Nephron progenitor cell (in vitro differentiated cells): ENCODE measurements at places on chromosomes 1 and 21.

DNA sequence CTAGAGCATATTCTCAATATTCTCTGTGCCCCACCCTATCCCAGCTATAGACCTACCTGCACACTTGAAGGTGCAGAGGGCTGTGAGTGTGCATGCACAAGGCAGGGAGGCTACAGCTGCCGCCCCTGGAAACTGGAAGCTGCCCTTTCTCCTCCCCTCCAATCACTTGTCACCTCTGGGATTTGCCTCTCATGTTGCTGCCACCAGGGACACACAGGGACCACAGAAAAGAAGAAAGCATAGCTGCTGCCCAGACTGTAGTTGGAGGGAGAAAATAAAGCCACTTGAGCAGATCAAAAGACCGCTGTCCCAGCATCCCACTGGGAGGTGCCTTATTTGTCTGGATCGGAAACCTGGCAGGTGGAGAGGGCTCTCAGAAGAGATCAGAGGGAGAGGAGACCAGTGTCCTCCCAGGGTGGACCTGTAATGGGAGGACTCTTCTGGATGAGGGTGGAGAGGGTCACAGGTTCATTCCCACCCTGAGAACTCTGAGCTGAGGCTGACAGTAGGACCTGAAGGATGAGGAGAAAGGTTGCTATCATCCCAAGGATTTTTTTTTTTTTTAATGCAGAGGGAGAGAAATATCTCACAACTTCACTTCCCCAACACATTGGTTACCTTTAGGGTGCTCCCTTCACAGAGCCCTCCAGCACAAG, 7.6 kb upstream of the INPP5B start:
- peak; percentile 22 for DNase-seq

- DNase-seq, result no peak
These were observed 127.6 kb downstream of the DMRTB1 start for GRCh38 chr1:53586765-53587164.

- DNase-seq, result no peak
These were observed 11.1 kb downstream of the NOS1AP start for GRCh38 chr1:162080472-162081015.

- no peak for DNase-seq
These were observed 71.1 kb upstream of the DPT start for GRCh38 chr1:168799927-168800605.

GRCh38 chr21:42836767-42837301, 42.5 kb downstream of the WDR4 start:
- DNase-seq, result no peak

- no peak for DNase-seq
These were observed 72.5 kb downstream of the ANGPTL1 start for GRCh38 chr1:178798232-178798861.

GRCh38 chr1:191026828-191027227, 549.2 kb upstream of the BRINP3 start:
- DNase-seq, result no peak

DNA sequence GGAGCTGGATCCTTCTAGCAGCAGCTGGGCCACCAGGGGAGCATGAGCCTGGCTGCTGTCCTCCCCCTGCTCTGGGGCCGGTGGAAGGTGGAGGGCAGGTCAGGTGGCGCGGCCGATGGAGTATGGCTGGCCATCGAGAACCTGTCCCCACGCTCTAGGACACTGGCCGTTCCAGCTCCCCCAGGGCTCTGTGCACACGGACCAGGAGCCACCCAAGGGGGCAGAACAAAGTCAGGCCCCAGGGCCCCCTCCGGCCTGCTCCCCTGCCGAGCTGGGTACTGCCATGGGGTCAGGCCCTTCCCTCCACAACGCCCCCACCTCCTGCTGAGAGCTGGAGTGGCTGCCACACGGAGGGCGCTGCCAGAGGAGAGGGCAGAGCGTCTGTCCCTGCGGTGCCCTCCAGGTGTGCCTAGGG, 4.5 kb upstream of the PLCH2 start:
- DNase-seq, result no peak

GRCh38 chr1:70963374-70963773, 84.2 kb downstream of the PTGER3 start:
- no peak for DNase-seq

DNA sequence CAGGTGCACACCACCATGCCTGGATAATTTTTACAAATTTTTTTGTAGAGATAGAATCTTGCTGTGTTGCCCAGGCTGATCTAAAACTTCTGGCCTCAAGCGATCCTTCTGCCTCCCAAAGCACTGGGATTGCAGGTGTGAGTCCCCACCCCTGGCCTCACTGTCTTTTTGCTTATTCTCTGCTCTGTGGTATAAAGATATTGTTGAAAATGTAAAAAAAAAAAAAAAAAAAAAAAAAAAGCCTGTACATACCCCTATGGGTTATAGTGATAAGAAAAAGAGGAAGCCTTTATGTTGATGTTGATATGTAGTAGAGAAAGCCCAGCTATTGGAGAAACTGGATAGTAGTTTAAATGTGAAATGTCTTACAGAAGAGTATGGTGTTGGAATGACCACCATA, 125.8 kb downstream of the XPR1 start:
- DNase-seq, result no peak

DNA sequence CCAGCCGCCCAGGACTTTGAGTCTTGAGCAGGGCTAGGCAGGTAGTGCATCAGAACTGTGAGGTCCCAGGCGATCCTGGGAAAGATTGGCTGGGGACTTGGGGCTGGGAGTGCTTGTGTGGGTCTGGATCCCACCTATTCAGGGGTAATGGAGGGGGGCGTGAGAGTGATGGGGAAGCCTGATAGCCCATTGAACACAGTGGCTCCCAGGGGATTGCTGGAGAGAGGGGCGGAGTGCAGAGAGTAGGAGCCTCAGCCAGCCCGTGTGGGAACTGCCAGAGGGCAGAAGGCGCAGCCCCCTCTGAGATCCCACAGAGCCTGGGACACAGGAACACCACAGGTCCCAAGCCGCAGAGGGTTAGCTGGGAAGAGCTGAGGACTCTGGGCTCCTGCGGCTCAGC, 19.3 kb upstream of the PDZK1IP1 start:
- no peak for DNase-seq

- no peak for DNase-seq
These were observed 89.1 kb upstream of the IVNS1ABP start for GRCh38 chr1:185406006-185406690.

DNA sequence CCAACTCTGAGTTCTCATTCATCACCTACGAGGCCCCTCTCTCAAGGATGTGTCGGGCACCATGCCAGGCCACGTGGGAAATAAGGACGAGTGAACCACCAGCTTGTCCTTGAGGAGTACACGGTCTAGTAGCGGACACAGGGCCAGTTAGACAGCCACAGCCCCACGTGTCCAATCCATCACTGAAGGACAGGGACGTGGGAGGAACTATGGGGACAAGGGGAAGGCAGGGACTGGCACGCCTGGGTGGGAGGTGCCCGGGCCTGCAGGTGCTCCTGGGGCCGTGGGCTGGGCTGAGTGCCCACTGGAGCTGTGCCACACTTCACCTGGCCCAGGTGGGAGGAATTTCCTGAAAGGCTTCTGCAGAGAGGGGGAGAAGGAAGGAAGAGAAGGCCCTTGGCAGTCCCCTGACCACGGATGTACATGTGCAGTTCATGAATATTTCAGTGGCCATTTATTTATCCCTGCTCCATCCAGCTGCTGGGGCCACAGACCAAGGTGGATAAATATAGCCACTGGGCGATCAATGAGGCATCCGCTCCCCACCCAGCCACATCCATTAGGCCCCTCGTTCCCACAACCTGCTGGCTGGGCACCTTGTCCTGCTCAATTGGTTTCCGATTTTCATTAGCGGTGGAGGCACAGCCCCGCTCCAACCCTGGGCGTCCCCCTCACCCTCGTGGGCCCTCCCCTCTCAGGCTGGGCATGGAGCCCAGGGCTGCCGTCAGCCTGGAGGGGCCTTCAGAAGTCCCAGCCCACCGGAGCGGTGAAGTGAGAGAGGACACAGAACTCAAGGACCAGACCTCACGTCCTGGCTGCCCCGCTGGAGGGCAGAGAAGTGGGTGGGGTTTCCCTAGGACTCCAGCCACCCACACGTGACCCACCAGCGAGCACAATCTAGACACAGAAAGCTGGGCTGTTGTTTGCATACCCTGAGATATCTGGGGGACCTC, 59.5 kb downstream of the CASZ1 start:
- DNase-seq, result no peak

GRCh38 chr21:42840411-42841155, 38.8 kb downstream of the WDR4 start:
- no peak for DNase-seq

GRCh38 chr1:116368241-116368640, 4.8 kb upstream of the ATP1A1 start:
- DNase-seq, result no peak

DNA sequence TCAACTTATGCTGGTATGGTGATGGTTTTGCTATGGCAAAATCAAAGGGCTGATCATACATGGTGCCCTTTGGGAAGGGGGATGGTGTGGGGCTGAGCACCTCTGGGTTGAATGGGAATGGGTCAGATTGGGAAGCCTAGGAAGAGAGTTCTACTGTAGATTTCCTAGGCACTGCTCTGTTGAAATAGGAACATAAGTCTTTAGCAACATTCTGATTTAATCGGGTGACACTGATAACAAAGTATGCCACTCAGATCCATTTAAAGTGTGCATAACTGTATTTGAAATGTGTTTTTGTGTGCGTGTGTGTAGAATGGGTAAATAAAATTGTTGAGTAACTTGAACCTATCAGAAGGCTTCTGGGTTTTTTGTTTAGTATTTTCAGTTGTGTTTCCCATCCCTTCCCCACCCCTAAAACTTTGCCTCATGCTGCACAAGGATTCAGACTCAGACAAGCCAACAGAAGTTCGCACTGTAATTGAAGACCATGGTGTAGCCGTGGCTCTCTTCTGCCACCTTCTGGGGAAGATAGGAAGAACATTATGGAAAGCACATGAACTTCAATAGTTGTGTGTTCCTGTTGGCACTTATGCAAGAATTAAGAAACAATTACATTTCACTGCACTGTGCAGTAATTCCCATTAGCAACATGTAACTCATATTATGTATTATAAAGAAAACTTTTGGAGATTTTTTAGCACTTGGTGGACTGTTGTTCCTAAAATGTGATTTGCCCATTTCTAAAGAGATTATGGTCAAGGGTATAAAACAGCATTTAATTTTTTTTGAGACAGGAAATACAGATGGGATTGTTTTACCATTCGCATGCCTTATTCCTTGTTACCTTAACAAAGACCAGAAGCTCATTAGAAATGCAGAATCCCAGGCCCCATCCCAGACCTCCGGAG, 10.9 kb upstream of the C4BPB start:
- peak; percentile 64 for DNase-seq

DNA sequence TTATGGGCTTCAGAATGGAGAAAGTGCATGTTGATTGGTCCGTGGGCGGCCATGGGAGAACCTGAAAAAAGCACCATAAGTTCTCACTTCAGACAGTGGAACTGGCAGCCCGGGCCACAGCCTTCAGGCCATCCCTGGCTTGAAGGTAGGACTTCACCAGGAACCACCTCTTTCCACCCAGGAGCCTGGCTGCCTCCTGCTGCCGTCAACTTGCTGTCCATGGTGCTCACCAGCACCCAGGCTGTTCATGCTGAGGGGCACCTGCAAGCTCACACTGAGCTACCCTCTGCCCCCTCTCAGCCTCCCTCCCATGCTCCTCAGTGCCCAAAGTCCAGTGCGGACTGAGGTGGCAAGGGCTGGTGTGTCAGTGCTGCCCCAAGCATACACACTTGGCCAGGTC, 12.9 kb upstream of the FNBP1L start:
- no peak for DNase-seq

DNA sequence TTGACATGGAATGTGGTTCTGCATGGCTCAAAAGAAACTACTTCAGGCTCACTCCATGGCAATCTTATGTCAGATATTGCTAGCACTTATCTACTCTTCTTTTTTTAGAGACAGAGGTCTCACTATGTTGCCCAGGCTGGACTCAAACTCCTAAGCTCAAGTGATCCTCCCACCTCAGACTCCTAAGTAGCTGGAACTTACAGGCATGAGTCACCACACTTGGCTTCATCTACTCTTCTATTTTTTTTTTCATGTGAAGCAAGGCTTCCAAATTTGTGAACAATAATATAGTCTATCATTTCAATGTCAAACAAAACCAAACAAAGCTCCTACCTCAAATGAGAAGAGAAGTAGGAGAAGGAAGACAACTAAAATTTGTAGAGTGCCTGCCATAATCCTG, 7.5 kb upstream of the PSEN2 start:
- no peak for DNase-seq

- DNase-seq, result peak; percentile 43
These were observed 2.9 kb upstream of the CCN1 start for GRCh38 chr1:85577419-85578320.

- no peak for DNase-seq
These were observed 13.8 kb downstream of the KAZN start for GRCh38 chr1:14612256-14612655.

- no peak for DNase-seq
These were observed 1024.5 kb upstream of the ADGRL2 start for GRCh38 chr1:80776266-80776665.

DNA sequence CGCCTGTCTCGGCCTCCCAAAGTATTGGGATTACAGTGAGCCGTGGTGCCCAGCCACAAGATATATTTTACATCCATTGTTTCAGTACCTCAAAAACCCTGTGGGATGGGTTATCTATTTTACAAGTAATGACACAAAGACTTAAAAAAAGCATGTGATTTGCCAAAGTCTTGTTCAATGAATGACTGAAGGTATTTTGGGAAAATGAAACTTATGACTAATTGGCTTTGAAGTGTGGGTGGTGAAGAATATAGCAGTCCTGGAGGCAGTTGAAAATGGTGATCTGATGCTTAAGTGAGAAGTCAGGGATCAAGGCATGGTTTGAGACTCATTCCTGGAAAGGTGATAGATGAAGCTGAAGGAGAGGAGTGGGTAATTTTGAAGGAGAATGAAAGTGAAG, 3.0 kb downstream of the SWT1 start:
- DNase-seq, result no peak

DNA sequence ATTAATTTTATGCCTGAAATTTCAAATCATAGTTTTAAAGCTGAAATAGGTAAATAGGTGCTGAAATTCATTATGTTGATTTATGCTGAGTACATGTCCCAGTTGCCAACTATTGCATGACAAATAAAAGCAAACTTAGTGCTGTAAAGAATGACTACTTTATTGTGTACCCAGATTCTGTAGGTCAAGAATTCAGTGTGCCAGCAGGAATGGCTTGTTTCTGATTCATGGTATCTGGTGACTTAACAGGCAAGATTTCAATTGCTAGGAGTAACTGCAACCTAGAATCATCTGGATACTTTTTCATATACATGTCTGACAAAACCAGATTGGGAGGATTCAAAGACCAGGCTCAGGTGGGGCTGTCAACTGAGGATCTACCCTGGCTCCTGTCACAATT, 678.4 kb upstream of the ADAMTS5 start:
- no peak for DNase-seq

- DNase-seq, result peak; percentile 37
These were observed 31.6 kb upstream of the PAX7 start for GRCh38 chr1:18599086-18599485.

- DNase-seq, result no peak
These were observed 3.0 kb upstream of the PGM1 start for GRCh38 chr1:63590166-63590560.

GRCh38 chr1:75908717-75909152, 23.5 kb downstream of the ASB17 start:
- peak; percentile 15 for DNase-seq
